ENCODE measurements at places on chromosomes 6 and 20.

GRCh38 chr6:90493332-90493731, 93.5 kb downstream of the MAP3K7 start:
- DNase-seq: no peak

GRCh38 chr20:45592574-45593189, 13.6 kb upstream of the WFDC8 start:
- peak; percentile 43 for DNase-seq

- no peak for DNase-seq
Measured at GRCh38 chr6:168671028-168671862, 230.3 kb downstream of the SMOC2 start.

DNA sequence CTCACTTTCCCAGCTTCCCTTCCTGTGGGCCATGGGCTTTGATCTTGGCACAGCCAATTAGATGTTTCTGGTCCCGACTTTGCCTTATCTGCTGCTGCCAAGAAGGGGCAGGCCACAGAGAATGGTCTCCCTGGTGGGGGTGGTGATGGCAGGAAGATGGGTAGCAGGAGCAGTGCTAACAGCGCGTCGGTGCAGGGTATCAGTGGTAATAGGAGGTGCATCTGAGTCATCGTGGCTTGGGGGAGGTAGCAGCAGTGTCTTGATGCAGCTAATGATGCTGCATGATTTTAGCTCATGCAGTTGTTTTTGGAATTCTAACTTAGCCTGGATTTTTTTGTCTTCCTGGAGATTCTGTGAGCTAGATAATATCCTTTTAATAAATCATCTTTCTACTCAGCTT, 18.9 kb upstream of the MAS1 start:
- no peak for DNase-seq

DNA sequence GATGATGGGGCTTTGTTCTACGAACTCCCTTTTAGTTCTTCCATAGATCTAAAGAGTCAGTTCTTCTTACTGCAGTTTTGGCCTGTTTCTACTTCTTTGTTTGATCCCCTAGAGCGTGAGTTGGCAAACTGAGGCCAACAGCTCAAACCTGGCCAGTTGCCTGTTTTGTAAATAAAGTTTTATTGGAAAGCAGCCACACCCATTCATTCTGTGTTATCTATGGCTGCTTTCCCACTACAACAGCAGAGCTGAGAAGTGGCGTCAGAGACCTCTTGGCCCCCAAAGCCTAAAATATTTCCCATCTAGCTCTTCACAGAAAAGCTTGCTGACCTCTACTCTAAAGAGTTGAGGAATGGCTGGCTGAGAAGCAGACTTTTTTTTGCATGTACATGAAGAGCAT, 52.2 kb downstream of the EYA2 start:
- DNase-seq: no peak

- DNase-seq: no peak
Measured at GRCh38 chr20:7855545-7855944, 84.7 kb downstream of the HAO1 start.

DNA sequence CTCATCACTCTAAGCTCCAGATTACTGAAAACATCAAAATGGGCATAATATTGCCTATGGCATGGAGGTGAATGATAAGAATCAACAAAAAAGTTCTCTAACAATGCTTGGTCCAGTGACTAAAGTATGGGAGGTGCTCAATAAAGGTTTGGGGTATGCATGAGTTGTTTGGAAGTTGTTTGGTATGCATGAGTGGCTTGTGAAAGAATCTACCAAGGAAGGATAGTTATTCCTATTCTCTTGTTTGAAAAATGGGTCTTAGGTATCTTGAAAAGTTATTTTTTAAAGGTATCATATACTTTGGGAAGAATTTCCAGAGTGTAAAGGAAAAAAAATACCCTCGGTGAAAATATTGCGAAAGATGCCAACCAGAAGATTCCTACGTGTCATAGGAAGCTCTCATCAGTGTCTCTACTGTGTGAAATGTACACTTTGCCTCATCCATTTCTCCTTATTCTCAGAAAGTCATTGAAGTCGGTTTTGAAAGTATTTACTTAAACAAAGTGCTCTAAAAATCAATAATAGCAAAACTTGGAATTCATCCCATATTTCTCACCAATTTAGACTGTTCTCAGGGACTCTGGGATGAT, 449.8 kb downstream of the ADGRB3 start:
- DNase-seq: no peak

GRCh38 chr20:6855796-6856195, 88.3 kb downstream of the BMP2 start:
- DNase-seq: no peak

GRCh38 chr6:50952092-50952907, 133.6 kb downstream of the TFAP2B start:
- DNase-seq: no peak

DNA sequence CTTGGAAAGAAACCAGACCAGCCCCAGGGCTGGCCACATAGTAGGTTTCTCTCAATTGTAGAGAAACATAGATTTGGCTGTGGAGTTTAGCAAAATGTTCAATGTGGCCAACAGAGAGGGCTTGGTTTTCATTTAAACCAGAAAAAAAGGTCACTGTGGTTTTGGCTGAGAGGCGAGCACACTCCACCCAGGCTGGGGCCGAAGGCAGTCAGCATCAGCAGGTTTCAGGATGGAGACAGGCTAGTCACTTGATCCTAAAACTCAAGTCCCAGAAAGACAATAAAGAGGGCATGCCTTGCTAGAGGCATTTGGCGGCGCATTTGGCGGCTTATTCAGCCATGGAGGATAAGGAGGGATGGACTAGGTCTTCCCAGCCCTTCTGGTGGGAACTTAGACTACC, 73.1 kb downstream of the PRND start:
- DNase-seq: no peak

Measured in activated naive CD4-positive, alpha-beta T cell treated with anti-CD3 and anti-CD28 coated beads, Interleukin-2, amount 10 ng/mL, durations not matched to agents 7 days and 5 days (primary cell).